ENCODE measurements at places on chromosomes 13 and 19.

DNA sequence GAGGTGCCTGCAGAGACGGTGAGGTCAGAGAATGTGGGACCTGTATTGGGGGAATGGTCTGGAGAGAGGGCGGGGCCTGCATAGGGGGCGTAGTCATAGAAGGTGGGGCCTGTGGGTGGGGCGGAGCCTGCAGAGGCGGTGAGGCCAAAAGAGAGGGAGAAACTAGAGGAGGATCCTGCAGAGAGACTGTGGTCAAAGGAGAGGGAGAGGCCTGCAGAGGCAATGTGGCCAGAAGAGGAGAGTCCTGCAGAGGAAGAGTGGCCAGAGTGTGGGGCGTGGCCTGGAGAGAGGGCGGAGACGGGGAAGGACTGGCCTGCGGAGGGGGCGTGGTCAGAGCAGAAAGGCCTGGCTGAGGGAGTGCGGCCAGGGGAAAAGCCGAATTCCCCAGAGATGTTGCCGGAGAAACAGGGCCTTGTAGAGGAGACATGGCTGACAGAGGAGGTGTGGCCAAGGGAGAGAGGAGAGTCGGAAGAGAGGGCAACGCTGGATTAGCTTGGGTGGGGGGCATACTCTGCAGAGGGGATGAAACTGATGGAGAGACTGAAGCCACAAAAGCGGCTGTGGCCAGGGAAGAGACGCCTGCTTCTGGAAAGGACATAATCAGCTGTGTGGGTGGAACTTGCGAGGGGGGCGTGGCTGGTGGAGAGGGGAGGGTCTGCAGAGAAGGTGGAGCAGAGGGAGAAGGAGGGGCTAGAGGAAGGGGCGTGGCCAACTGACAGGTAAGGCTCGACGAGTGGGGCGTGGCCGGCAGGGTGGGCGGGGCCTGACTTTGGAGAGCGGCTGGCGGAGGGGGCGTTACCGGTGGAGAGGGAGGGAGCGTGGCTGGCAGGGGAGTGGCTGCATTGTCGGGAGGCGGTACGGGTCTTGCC, 2.5 kb downstream of the PRR36 start:
- peak; percentile 96 for DNase-seq

DNA sequence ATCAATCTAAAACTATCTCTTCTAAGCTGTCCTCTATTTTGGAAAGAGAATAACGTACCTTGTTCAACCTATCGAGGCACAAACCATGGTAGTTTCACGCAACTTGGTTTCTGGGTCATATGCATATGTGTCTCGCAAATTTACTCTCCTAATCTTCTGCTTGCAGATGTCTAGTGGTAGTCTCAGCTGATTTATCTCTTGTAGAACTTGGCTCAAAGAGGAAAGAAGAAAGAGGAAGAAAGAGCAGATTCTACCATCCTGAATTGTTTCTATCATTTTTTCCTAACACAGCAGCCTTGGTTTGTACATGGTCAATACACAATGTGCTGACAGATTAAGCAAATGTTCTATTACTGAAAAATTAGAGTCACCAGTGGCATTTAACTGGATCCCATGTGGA, 282.3 kb downstream of the SPRY2 start:
- no peak for DNase-seq

- DNase-seq = peak; percentile 63
Observed at GRCh38 chr13:101942038-101942437, 459.8 kb downstream of the FGF14 start.

DNA sequence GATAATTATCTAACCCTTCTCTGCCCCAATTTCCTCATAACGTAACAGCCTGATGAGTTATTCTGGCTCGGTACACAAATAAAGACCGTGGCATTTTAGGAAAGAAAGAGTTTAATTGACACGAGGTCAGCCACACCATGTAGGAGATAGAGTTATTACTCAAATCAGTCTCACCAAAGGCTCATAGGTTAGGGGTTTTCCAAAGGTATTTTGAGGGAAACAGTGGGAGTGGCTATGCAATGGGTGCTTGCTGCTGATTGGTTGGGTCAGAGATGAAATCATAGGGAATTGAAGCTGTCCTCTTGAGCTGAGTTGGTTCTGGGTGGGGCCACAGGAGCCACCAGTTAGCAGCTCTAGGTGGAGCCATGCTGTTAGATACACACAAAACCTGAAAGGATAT, 137.5 kb downstream of the FREM2 start:
- no peak for DNase-seq

GRCh38 chr13:44872751-44873150, 116.5 kb downstream of the NUFIP1 start:
- no peak for DNase-seq

DNA sequence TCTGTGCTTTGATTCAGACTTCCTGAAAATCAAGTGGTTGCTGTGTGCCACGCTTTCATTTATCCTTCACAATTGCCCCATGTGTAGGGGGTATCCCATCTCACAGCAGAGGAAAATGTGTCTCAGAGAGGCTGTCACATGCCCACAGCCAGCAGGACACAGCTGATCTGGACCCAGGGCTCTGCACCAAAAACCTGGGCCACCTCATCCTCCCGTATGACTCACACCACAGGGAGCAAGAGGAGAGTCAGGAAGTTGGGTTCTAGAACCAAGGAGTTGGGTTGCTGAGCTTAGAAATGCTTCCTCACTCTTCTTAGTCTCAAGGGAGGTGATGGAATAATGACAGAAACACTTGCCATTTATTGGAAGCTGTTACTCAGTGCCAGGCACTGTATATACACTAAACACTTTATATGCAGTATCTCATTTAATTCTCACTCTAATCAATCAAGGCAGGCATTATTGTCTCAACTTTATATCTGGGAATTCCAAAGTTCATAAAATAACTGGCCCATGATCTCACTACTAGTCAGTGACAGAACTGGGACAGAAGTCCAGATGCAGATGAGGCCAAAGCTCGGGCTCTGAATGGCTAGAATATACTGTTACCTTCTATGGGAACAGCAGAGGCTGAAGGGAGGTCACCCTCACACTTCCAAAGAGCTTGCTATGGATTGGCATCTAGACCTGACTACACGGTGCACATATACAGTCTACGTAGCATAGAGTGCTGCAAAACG, 47.7 kb upstream of the ATP12A start:
- no peak for DNase-seq

DNA sequence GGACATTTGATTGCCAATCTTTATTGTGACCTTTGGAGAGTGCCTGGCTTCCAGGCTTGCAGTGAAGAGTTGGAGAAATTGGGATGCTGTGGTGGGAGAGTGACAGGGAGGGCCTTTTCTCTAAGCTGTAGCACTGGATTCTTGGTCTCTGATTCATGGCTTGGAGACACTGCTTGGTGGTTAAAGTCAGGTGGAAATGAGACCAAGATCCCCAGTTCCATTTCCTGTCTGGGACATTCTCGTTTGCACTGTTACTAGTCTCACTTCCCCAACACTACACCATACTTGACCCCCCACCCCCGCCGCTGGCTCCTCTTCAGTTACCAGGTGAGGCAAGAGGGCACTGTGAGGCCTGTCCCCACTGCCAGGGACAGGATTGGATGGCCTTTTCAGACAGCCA, 2.9 kb downstream of the SUPT5H start:
- no peak for DNase-seq

- DNase-seq = no peak
Observed at GRCh38 chr19:11848200-11848593, 329 bp upstream of the ZNF439 start.

- DNase-seq = no peak
Observed at GRCh38 chr13:78035500-78035899, 116.9 kb upstream of the EDNRB start.

- DNase-seq = no peak
Observed at GRCh38 chr19:37114001-37114400, 35.8 kb downstream of the ZNF420 start.

GRCh38 chr19:51094696-51095279, 12.1 kb upstream of the KLK14 start:
- peak; percentile 46 for DNase-seq

DNA sequence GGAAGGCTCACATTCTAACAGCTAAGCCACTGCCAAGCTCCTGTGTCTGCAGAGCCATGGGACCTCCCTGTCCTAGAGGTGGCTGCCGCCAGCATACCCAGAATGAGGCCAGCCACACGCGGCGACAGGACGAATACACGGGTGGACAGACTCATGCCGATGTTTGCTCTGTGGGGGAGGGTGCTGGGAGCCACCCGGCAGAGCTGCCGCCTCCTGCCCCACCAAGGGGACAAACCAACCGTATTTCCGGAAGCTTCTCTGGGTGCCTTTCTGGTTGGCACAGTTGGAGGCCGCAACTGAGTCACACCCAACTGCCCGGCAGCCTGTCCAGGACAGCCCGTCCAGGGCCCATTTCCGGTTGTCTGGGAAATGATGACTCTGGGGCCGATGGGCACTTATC, 20.3 kb downstream of the C13orf46 start:
- DNase-seq = no peak

GRCh38 chr19:55312621-55313512, 12.3 kb downstream of the TMEM150B start:
- no peak for DNase-seq

DNA sequence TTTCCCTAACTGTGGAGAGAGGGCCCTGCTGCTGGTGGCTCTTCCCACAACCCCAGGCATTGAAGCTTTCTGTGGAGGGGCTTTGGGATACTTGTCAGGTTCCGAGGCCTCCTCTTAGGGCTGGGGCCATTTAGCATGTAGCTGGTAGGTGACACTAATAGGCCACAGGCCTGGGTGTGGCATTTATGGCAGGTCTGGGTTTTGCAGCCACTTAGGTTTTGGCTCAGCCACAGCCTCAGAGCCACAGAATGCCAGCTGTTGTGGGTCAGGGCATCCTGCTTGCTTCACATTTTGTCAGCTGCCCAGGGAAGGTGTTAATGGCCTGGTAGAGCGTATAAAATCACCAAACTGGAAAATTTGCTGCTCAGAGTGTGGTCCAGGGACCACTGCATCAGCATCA, 15.7 kb downstream of the FAM124A start:
- DNase-seq = no peak

DNA sequence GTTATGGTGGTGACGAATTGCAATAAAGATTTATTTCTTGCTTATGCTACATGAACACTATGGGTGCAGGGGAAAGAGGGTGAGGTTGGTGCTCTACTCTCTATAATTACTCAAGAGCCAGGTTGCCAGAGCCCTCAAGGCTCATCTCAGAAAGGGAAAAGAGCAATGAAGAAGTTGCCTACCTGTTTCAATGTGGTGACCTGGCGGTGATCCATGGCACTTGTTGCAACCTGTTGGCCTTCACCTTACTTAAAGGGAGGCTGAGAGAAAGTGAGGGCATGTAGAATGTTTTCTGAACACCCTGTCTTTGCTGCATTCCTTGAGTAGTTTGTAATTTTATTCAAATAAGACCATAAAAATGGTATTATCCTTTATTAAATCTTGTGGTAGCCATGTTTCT, 394.4 kb downstream of the GPC6 start:
- no peak for DNase-seq

GRCh38 chr13:99743094-99743493, 228.5 kb downstream of the ZIC5 start:
- DNase-seq = peak; percentile 93

DNA sequence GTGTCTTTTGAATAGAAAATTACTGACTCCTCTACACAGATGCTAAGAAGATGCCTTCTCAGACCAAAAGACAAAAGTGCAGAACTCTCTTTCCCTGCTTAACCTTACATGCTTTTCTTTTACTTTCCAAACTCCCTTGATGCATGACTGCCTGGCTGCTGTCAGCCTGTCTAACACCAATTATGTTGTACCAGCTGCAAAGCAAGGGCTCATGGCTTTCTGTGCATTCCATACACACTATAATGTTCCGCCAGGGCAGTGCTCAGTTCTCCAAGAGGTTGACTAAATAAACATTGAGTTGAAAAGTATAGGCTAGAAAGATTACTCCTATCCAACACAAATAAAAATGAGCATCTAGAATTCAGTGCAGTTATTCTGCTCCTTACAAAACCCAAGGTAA, 330.4 kb upstream of the NBEA start:
- no peak for DNase-seq

GRCh38 chr13:75458696-75459422, 23.1 kb downstream of the TBC1D4 start:
- peak; percentile 88 for DNase-seq

DNA sequence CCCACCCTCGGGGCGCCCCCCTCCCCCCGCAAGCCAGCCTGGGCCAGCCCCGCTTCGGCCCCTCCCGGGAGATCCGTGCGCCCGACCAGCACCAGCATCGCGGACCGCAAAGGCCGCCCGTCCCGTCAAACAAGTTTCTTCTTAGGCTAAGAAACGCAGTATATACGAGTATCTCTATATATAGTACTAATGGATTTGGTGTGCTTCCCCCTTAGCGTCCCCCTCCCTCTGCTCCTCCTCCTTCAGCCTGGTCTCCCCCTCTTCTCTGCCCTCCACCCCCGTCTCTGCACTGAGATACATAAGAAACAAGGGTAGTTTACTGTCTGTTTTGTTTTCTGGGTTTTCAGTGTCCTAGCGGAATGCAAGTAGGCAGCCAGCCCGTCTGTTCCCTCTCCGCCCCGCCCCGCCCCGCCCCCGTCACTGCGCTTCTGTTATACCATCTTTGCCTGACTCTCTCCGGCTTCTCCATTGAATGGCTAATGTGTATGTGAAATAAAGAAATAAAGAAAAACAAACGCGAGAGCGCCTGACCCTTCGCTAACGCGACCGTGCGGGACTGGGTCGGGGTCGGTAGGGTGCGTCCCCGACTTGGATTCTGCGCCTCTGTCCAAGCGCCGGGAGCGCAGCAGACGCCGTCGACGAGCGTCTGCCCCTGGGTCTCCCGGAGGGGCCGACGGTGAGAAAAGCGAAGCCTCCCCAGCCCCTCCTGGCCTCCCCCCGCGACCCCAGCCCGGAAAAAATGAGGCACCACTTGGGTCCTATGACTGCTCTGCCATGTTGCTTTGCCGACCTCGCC, 4.2 kb downstream of the LYL1 start:
- no peak for DNase-seq

- peak; percentile 58 for DNase-seq
Observed at GRCh38 chr19:48815870-48816501, 5.2 kb upstream of the BCAT2 start.

DNA sequence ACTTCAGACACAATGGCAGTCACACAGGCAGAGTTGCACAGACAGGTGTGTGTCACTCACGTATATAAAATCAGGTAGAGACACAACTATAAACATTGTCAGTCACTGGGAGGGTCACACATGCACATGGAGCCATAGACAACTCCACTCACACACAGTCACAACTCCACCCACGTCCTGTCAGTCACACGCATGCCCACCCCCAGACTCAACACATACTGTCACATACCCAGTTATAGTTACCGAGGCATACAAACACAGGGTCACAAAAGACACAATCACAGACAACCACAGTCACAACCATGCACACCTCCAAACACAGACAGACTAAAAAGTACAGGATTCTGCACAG, 1.5 kb downstream of the NUMBL start:
- no peak for DNase-seq

GRCh38 chr19:30224689-30225606, 147.2 kb upstream of the ZNF536 start:
- DNase-seq = peak; percentile 37
